Stimulated activated CD8-positive, alpha-beta memory T cell treated with anti-CD3 and anti-CD28 coated beads, Interleukin-2, amount 100 ng/mL, for 1 hour (primary cell): ENCODE measurements at places on chromosomes 5 and 9.

- no peak for DNase-seq
Observed at GRCh38 chr9:127667906-127668305, 38.9 kb upstream of the CFAP157 start.

DNA sequence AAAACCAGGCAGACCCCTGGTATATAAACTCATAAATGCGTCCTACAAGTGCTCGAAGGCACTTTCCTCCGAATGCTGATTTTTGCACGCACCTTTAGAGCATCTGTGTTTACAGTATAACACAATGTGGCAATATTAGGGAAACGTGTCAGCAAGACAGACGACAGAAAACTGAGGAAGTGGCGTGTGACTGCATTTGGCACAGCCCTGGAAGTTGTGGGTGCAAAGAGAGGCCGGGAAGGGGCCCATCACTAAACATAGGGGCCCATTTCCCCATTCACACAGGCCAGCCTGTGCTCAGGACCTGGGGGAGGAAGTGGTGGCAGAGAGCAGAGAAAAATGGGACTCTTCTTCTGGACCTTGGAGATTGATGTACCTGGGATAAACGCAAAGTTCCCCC, 48.2 kb downstream of the RASGEF1C start:
- no peak for DNase-seq

DNA sequence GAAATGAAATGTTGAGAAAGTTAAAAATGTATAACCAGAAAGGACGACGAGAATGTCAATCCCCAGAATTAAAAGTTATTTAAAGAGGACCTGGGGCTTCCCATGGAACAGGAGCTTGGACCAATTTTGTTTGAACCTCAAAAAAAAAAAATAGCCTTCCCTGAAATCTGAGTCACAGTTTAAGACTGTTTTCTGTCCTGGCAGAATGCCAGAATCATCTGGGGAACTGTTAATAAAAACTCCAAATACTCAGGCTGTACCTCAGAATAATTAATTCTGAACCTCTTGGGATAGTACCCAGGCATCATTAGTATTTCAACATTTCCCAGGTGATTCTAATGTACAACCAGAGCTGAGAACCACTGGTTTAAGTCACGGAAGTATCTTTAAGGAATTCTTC, 102.2 kb upstream of the SLCO6A1 start:
- no peak for DNase-seq

DNA sequence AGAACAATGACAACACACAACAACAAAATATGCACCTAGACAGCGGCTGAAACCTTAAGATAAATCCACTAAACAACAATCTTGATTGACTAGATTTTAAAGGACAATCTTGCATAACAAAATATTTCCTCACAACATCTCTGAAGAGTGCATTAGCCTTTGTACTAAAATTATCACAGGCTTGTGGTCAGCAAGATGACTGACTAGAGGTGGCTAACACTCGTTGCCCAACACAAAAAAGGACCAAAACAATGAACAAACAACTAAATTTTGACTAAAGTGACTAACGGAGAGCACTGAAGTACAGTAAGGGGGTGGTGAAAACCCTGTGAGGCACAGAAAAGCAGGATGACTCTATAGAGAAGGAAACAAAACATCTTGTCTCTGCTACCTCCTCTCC, 183.9 kb downstream of the BRINP1 start:
- no peak for DNase-seq

DNA sequence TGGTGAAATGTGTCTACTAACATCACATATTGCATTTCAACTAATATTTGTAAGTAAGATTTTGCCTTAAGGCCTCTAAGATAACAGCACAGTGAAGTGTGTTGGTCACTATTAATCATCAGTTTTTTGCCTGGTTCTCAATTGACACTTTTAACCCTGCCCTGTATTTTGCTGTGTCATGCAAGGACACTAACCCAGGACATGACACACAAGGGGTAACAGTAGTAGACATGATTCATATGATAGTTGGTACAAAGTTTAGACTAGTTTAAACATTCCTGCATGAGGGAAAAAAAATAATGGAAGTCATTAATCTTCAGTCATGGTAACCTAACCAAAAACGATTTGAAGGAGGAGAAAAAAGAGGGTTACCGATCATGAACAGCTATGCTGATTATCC, 207.0 kb downstream of the DEPDC1B start:
- DNase-seq, result no peak

DNA sequence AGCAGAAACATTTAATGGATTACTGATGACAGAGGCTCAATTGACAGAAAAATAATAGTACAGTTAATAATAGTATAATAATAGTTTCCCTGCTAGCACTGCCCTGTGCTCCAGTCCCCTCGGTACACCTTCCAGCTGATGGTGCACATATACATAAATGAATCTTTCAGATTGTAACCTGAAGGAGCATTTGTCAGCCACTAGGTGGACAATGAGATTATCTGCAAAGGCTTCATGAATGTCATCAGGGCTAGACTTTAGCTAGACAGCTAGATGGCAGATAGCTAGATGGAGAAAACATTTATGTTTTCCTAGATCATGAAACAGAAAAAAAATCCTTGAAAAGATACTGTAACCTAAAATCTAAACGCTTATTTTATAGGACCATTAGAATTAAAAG, 304.4 kb upstream of the SMC2 start:
- DNase-seq, result no peak

DNA sequence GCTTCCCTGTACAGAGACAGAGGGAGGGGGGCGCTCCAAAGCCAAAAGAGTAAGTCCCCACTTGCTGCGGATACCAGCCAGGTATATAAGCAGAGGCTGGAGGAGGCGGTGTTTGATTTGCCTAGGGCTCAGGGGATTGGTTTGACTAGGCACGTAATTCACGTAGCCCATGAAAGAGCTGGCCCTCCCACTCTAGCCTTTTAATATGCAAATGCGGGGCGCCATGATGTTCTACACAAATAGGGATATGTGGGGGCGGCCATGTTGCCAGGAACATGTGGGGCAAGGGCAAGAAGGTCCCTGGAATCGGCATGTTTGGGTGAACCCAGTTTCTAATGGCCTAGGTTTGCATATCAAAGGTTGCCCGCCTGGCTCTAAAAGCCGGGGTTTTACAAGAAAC, 3.3 kb upstream of the PRLR start:
- DNase-seq, result no peak

GRCh38 chr9:87102126-87102525, 154.8 kb upstream of the GAS1 start:
- DNase-seq, result no peak

GRCh38 chr9:97848480-97849237, 4.4 kb upstream of the FOXE1 start:
- DNase-seq, result no peak

DNA sequence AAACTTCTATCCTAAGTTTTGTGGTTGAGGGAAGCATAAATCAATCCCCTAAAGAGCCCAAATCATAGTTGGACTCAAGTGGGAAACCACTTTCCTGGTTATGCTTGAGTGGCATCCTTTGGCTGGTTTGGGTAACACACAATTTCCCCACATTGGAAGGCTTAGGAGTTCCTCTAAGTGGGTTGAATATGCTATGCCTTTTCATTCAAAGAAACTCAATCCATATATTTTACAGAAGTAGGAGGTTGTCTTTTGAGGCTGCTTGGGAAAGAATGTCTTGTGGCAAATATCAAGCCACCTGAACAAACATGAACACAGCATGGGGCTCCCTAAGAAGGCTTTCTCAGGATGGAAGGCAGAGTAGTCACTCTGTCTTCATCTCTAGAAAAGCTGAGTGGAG, 121.1 kb downstream of the SPATA31D1 start:
- DNase-seq, result no peak

DNA sequence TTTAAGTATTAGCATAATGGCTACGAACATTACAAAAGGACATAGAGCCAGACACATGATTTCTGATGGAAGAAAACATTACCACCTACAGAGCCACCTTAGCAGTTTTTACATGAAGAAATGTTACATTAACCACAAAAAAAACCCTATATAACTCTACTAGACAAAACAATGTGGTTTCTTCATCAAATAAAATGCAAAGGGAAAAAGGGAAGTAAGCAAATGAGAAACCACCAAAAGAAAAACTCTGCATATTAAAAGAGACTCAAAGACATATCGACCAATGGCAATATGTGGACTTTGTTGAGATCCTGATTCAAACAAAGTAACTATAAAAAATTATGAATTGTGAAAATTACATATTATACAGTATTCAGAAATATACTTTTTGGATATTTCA, 132.7 kb downstream of the TSSK1B start:
- DNase-seq, result no peak

DNA sequence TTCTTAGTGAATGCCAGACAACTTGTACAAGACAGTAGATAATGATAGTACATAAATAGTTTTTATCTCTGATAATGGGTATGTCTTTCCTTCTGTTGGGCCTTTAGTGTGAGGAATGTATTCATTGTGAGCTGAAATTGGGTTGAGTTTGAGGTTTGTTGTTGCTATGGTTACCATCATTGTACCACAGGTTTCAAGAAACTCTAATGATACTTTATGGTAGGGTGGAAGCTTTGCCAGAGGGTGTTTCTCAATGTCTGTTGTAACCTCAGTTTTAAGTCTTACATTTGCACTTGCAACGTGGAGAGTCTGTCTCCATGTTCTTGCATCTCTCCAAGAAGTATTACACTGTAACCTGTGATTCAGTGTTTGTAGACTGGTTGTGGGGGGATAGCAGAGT, 1550.1 kb downstream of the MAT2B start:
- no peak for DNase-seq

DNA sequence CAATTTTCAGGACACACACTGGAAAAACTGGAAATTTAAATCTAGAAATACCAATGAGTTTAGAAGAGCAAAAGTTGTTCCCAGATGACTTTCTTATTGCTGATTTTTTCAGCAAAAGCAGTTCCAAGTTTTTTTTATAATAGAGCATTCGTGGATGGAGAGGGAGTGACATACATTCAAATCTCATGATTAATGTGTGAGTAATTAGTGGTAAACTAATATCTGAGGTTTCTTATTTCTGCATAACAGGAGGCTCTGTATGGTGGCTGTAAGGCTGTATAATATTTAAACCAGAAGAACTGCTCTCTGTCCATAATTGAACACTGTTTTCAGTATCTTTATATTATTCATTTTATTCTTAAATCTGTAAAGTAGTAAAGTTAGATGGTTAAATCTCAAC, 25.8 kb downstream of the LYSMD3 start:
- DNase-seq, result no peak

DNA sequence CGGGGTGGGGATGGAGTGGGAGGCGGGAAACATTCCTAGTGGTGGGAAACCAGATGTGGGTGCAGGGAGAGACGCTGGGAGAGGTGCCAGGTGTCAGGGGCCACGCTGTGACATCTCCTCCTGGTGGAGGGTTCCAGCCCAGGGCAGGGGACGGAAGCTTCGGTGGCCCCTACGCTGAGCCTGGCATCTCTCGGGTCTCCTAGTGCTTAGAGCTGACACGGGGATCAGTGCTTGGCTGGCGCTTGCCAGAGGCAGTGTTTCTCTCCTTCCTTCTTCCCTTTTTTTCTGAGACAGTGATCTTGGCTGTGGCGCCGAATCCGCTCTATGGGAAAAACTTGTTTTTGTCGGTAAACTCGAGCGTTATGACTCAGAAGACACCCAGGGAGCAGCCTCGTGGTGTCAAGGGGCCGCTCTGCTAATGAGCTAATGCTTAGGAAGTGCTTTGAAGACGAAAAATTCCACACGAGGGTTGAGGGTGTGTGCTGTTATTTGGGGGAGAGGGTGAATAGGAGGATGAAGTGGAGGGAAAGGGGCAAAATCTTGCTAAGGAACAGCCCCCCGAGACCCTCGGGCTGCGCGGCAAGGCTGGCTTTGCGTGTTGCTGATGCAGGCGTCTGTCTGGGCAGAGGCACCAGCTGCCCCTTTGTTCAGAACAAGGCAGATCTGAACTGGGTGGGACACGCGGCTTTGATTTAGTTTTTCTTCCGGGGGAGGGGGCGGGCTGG, 20.4 kb upstream of the IER5L start:
- no peak for DNase-seq

- no peak for DNase-seq
Observed at GRCh38 chr5:143515829-143516228, 112.3 kb upstream of the NR3C1 start.

- DNase-seq, result no peak
Observed at GRCh38 chr5:98909363-98909762, 19.4 kb downstream of the CHD1 start.

GRCh38 chr5:170920196-170920595, 58.4 kb downstream of the RANBP17 start:
- no peak for DNase-seq

DNA sequence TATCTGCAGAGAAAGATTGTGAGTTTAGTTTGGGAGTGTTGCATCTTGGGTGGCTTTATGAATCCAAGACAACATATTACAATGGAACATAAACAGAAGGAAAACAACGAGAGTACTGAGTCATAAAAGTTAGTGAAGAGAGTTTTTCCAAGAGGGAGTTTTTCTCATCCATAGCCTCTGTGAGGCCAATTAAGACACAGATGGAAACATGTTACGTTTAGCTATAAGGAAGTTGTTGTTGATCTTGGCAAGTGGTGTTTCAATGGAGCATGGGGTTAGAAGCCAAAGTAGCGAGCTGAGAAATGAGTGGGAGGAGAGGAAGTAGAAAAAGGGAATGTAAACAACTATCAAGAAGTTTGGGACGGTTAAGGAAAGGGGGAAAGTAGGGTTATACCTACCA, 53.3 kb upstream of the SPATA31D4 start:
- DNase-seq, result no peak

DNA sequence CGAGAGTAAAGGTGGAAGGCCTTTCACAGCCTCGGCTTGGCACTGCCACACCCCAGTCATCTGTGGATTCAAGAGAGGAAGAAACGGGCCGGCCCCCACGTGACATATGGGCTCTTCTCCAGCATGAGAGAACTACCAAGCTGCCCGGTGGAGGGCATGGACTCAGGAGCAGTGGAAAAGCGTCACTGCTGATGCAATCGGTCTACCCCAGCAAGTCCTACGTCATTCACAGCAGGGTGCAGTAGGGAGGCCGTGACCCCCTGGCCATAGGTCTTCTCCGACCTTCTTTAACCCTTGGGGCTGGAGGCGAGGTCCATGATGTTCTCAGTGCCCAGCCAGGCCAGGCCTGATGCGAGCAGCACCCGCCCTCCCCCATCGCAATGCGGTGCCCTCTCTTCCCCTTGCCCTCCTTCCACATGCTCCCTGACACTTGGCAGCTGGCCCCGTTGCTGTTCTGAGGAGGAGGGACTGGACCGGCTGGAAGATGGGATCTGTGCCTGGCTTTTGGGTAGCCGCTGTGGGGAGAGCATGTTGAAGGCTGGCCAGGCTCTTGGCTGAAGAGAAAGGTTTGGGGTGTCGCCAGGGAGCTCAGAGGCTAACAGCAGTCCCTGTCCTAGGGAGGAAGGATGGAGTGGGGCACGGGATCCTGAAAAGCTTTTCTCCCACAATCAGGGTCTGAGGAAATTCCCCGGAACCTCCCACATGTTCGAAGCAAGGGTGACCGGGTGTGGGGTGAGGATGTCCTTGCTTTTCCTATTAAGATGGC, 89.8 kb downstream of the LIFR start:
- no peak for DNase-seq
